Activated CD4-positive, alpha-beta memory T cell treated with anti-CD3 and anti-CD28 coated beads, Interleukin-2, amount 10 ng/mL, durations not matched to agents 7 days and 5 days (primary cell): ENCODE measurements at places on chromosomes 2 and 18.

DNA sequence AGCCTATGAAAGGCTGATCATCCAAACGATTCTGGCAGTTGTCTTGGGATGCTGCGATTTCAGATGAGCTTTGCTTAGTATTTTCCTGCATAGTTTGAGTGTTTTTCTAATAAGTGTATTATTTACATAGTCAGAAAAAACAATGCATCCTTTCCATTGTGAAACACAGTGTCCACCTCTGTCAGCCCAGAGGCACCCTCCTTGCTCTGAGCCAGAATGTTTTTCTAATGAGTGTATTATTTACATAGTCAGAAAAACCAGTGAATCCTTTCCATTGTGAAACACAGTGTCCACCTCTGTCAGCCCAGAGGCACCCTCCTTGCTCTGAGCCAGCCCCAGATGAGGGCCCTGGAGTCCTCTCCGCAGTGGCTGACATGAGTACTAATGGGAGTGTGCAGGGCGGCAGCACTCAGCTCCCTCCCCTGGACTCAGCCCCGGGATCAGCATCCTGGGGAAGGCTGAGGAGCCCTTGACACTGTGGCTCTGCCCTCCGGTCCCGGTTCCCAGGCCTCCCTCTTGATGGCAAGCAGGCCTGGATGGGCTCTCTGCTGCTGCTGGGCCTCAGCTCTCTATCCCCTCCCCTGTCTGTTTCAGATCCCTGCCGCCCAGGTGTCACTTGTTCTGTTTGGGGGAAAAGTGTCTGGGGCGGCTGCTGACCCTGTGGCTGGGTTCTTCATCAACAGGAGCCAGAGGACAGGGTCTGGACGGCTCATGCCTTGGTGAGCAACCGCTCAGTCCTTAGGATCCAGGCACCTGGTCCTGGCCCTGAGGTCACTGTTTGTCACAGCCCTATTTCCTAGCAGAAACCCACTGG, 5.9 kb downstream of the MFSD2B start:
- no peak overlapping the region for H3K27ac ChIP-seq
- H3K27me3 ChIP-seq: peaks cover 20% of the 10 kb centered on the region
- DNase-seq: no peak
- peaks cover 5% of the 10 kb centered on the region for H3K4me1 ChIP-seq
- H3K36me3 ChIP-seq: no peaks in the 10 kb centered on the region

DNA sequence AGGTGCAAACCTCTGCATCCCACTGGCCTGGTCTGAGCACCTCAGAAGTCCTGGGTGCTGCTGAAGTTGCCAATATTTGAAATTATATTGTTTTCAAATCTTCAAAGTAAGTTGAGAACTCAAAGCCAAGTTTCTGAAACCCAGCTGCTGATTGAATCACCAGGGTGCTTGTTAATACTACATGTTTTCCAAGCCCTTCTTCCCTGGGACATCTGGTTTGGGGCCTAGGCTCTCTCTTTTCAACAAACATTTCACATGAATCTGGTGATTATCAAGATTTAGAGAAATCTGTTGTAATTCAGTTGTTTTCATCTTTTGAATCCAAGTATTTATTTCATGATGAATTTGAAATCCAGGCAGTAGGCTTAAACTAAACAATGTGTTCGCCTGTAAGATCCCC, 24.4 kb downstream of the MLPH start:
- no peaks in the 10 kb centered on the region for H3K36me3 ChIP-seq
- no peaks in the 10 kb centered on the region for H3K4me1 ChIP-seq
- peaks cover 26% of the 10 kb centered on the region for H3K27me3 ChIP-seq
- no peak overlapping the region for H3K27ac ChIP-seq
- H3K4me3 ChIP-seq: no peak overlapping the region

GRCh38 chr18:55444536-55444935, 143.5 kb downstream of the TCF4 start:
- H3K27ac ChIP-seq: no peak overlapping the region
- no peaks in the 10 kb centered on the region for H3K4me1 ChIP-seq
- no peak overlapping the region for H3K4me3 ChIP-seq
- H3K27me3 ChIP-seq: peaks cover 5% of the 10 kb centered on the region

DNA sequence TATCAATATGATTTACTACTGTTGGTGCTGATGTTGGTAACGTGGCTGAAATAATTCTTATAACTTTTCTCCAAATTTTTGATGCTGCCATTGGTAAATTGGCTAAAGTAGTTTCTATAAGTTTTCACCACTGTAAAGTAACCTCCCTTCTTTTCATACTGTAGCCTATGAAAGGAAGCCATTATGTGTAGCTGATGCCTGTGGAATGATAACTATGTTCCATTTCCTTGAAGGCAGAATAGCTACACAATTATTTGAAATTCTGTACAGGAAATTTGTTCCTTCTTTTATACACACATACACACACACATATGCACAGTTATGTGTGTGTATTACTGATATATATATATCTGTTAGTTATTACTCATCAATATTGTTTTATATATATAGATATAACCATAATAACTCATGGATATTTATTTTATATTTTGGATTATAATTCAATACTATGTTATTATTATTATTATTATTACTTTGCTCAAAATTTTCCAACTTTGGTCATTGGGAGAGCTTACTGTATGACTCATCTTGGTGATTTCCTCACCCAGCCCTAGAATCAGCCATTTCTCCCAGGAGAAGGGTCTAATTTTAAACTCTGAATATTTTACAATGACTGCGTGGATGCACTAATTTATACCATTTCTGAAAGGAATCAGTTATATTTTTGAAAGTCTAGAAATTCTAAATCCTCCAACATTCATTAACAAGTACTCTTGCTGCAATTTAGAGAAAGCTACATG, 1677.7 kb downstream of the SUCLG1 start:
- no peaks in the 10 kb centered on the region for H3K4me1 ChIP-seq
- no peaks in the 10 kb centered on the region for H3K27me3 ChIP-seq
- H3K36me3 ChIP-seq: no peaks in the 10 kb centered on the region
- H3K4me3 ChIP-seq: no peak overlapping the region

- H3K4me1 ChIP-seq: no peaks in the 10 kb centered on the region
- H3K27me3 ChIP-seq: no peaks in the 10 kb centered on the region
- DNase-seq: no peak
- H3K27ac ChIP-seq: no peak overlapping the region
Observed at GRCh38 chr2:205494537-205495235, 187.6 kb upstream of the NRP2 start.

- DNase-seq: no peak
- no peak overlapping the region for H3K4me3 ChIP-seq
- H3K27ac ChIP-seq: no peak overlapping the region
- no peaks in the 10 kb centered on the region for H3K27me3 ChIP-seq
- H3K4me1 ChIP-seq: peaks cover 2% of the 10 kb centered on the region
Observed at GRCh38 chr2:1088192-1088860, 137.7 kb downstream of the SNTG2 start.

GRCh38 chr18:51522821-51523220, 325.3 kb upstream of the MEX3C start:
- no peaks in the 10 kb centered on the region for H3K4me1 ChIP-seq
- H3K27me3 ChIP-seq: peaks cover 4% of the 10 kb centered on the region
- no peaks in the 10 kb centered on the region for H3K36me3 ChIP-seq
- H3K27ac ChIP-seq: no peak overlapping the region
- DNase-seq: no peak
- no peak overlapping the region for H3K4me3 ChIP-seq

GRCh38 chr2:104118889-104119288, 735.0 kb upstream of the POU3F3 start:
- no peaks in the 10 kb centered on the region for H3K4me1 ChIP-seq
- no peaks in the 10 kb centered on the region for H3K27me3 ChIP-seq
- no peak for DNase-seq
- H3K27ac ChIP-seq: no peak overlapping the region

DNA sequence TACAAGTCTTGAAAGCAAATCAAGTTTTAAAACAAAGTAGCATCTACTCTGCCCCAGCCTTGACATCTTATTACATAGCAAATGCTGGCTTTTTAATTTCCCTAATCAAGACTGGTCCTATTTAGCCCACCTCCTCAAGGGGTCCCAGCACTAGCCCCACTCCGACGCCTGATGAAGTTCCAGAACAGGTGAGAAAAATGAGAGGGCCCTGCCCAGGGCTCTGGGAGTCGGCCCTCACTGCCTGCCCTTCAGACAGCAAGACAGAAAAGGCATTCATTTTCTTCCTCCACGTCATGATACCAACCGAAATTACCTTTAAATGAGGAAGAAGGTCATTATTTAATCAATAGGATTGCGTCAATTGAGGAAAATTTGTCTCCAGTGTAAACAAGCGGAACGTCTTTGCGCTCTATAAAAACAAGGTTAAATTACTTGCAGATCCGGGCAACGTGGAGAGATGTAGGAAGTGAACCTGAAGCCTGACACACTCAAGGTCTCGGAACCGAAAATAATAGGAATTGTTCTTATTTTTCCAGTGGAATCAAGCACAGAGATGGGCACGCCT, 170.6 kb upstream of the PKDCC start:
- no peak for DNase-seq
- peaks cover 24% of the 10 kb centered on the region for H3K27me3 ChIP-seq
- H3K27ac ChIP-seq: no peak overlapping the region
- no peaks in the 10 kb centered on the region for H3K36me3 ChIP-seq
- no peak overlapping the region for H3K4me3 ChIP-seq

GRCh38 chr2:116733699-116734098, 1080.8 kb upstream of the DDX18 start:
- no peaks in the 10 kb centered on the region for H3K4me1 ChIP-seq
- no peak for DNase-seq
- H3K36me3 ChIP-seq: no peaks in the 10 kb centered on the region
- no peaks in the 10 kb centered on the region for H3K27me3 ChIP-seq

- H3K4me1 ChIP-seq: peaks cover 35% of the 10 kb centered on the region
- DNase-seq: no peak
- no peak overlapping the region for H3K27ac ChIP-seq
- peaks cover 9% of the 10 kb centered on the region for H3K36me3 ChIP-seq
- no peak overlapping the region for H3K4me3 ChIP-seq
- no peaks in the 10 kb centered on the region for H3K27me3 ChIP-seq
Observed at GRCh38 chr2:203993560-203993959, 57.0 kb downstream of the ICOS start.

- H3K4me1 ChIP-seq: peaks cover 8% of the 10 kb centered on the region
- no peaks in the 10 kb centered on the region for H3K36me3 ChIP-seq
- H3K4me3 ChIP-seq: no peak overlapping the region
- peaks cover 6% of the 10 kb centered on the region for H3K27me3 ChIP-seq
Observed at GRCh38 chr2:26809211-26809610, 23.4 kb downstream of the CENPA start.

- H3K4me1 ChIP-seq: peaks cover 85% of the 10 kb centered on the region
- no peak for DNase-seq
- no peak overlapping the region for H3K4me3 ChIP-seq
- peak overlapping the region; percentile 8 for H3K27ac ChIP-seq
- peaks cover 57% of the 10 kb centered on the region for H3K36me3 ChIP-seq
Observed at GRCh38 chr2:197137231-197137630, 173.3 kb downstream of the ANKRD44 start.

DNA sequence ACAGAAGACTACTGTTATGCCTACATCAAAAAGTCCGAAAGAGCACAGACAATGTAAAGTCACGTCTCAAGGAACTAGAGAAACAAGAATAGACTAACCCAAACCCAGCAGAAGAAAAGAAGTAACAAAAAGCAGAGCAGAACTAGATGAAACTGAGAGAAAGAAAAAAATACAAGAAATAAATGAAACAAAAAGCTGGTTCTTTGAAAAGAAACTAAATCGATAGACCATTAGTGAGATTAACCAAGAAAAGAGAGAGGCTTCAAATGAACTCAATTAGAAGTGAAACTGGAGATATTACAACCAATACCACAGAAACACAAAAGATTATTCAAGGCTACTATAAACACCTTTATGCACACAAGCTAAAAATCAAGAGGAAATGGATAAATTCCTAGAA, 271.8 kb downstream of the MBD2 start:
- H3K4me3 ChIP-seq: no peak overlapping the region
- H3K36me3 ChIP-seq: no peaks in the 10 kb centered on the region
- no peak overlapping the region for H3K27ac ChIP-seq
- peaks cover 1% of the 10 kb centered on the region for H3K4me1 ChIP-seq
- H3K27me3 ChIP-seq: no peaks in the 10 kb centered on the region

DNA sequence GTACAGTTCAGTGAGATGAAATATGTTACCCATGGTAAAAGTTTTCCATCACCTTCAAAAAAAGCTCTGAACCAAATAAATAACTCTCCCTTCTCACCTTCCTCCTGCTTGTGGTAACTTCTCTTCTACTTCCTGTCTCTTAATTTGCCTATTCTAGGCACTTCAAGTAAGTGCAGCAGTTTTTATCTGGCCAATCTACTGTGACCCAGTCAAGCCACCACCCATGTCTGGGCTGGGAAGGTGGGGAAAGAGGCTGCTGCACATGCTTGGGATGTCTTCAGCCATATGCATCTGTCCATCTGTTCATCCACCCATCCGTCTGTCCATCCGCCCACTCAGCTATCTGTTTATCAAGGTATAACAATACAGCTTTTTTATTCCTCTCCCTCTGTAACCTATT, 31.6 kb downstream of the ZNF532 start:
- H3K27ac ChIP-seq: no peak overlapping the region
- no peak for DNase-seq
- no peaks in the 10 kb centered on the region for H3K27me3 ChIP-seq
- no peak overlapping the region for H3K4me3 ChIP-seq
- peaks cover 13% of the 10 kb centered on the region for H3K4me1 ChIP-seq

GRCh38 chr18:72325307-72325706, 218.8 kb downstream of the CBLN2 start:
- no peak overlapping the region for H3K27ac ChIP-seq
- DNase-seq: no peak
- no peaks in the 10 kb centered on the region for H3K4me1 ChIP-seq
- no peaks in the 10 kb centered on the region for H3K27me3 ChIP-seq

GRCh38 chr18:67483237-67483636, 33.3 kb downstream of the DSEL start:
- no peak for DNase-seq
- H3K27me3 ChIP-seq: no peaks in the 10 kb centered on the region
- no peaks in the 10 kb centered on the region for H3K36me3 ChIP-seq

- peaks cover 8% of the 10 kb centered on the region for H3K4me1 ChIP-seq
- H3K27ac ChIP-seq: no peak overlapping the region
- H3K36me3 ChIP-seq: no peaks in the 10 kb centered on the region
- no peaks in the 10 kb centered on the region for H3K27me3 ChIP-seq
- DNase-seq: no peak
Observed at GRCh38 chr2:218332288-218332687, 24.4 kb upstream of the CATIP start.

DNA sequence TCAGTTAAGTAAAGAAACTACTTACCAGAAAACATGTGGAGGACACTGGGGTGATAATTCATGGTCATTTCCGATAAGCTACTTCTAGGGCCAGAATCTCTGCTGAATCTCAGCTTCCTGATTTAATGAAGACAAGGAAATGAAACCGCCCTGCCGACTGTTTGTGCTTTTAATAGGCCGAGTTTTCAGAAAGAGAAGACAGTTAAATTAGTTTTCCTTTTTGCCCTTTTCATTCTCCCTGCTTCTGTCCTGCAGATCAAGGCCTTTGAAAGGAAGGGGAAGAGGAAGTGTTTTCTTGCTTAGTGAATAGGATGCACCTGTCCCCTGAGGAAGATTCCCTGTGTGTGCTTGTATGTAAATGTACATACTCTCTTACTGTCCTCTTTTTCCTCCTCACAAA, 126.6 kb downstream of the SH3RF3 start:
- no peak overlapping the region for H3K27ac ChIP-seq
- H3K4me1 ChIP-seq: no peaks in the 10 kb centered on the region
- no peak for DNase-seq
- peaks cover 35% of the 10 kb centered on the region for H3K27me3 ChIP-seq
- no peak overlapping the region for H3K4me3 ChIP-seq
- H3K36me3 ChIP-seq: no peaks in the 10 kb centered on the region
